ENCODE measurements at places on chromosomes 5 and 9.

DNA sequence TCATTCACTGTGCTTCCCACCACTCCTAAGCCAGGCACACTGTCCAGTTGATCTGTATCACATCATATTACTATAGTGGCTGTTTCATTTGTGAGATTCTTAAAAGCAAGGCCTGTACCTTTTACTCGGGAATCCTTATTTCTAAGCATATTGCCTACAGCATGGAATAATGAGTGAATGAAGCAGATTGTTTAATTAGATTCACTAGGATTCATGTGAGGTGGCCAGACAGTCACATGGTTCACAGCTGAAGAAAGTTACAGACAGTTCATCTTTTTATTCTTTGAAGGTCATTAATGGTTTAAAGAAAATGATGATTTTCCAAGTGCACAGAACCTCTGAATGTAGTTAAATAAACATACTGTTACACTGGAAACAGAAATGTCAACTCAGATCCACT, 24.3 kb upstream of the SEMA6A start:
- DNase-seq = no peak

DNA sequence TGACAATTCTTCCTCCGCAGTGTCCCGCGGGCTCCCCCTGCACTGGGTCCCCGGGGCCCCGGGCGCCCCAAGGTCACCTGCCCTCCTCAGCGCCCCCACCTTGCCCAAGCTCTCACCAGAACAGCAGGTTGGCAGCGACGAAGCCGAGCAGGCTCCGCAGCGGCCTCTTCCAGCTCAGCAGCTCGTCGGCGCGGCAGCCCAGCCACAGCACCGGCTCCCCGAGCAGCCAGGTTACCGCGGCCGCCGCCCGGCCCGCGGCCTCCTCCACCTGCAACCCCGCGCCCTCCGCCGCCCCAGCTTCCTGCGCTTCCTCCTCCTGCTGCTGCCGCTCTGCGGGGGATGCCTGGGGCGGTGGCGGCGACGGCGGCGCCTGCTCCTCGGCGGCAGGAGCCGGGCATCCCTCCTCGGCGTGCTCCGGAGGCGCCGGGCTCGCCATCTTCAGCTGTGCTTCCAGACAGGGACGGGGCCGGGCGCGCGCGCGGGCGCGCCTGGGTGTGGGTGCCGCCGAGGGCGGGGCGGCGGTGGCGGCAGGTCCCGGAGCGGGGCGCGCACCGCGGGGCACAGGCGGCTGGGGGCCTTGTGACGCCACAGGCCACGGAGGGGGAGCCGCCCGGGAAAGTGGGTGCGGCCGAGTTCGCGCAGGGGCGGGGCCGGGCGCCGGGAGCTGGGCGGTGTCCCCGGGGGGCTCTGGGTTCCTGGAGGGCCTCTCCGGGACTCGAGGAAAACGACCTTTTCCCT, at the start of gene RETREG1:
Gene RETREG1, minus strand, starts transcription at position 462 of the 738 bp plus-strand sequence. Its CDS starts 26 bp downstream, at position 436.
- peak; percentile 76 for DNase-seq

GRCh38 chr5:94209774-94210355, 408.5 kb downstream of the KIAA0825 start:
- no peak for DNase-seq

GRCh38 chr9:111599092-111599954, at the start of gene PTGR1:
PTGR1 (minus strand) TSS chr9:111599647; CDS start chr9:111597422, 2,225 bp downstream.
- no peak for DNase-seq

GRCh38 chr9:16245756-16246440, 624.6 kb downstream of the BNC2 start:
- DNase-seq = no peak

DNA sequence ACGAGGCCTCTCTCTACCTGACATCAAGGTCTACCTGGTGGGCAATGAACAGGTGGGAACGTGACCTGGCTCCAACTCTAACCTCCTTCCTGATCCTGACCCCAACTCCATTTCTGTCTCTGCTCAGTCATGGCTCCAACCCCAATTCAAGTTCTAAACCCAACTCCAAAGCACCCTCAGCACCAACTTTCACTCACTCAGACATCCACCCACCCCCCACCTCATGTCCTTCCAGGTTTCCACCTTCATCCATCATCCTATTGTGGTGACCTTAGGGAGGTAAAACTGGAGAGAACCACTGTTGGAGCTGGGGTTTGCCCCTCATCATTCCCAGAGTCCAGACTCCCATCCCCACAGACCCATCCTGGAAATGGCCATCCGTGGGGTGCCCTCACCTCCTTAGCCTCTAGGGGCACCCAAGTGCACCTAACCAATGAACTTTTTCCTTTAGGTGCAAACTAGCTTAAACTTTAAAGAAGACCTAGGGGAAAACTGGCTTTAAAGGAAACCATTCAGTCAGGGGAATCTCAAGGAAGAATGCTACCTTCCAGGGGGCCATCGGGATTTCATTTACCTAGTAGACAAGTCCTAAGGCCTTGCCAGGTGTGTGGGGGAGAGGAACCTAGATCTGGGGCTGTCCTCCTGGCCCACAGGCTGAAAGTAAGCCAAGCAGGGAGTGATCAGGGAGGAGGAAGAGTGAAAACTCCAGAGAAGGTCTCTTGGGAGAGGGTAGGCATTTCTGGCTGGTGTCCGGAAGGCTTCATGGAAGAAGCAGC, 11.3 kb downstream of the RGS14 start:
- DNase-seq = no peak

DNA sequence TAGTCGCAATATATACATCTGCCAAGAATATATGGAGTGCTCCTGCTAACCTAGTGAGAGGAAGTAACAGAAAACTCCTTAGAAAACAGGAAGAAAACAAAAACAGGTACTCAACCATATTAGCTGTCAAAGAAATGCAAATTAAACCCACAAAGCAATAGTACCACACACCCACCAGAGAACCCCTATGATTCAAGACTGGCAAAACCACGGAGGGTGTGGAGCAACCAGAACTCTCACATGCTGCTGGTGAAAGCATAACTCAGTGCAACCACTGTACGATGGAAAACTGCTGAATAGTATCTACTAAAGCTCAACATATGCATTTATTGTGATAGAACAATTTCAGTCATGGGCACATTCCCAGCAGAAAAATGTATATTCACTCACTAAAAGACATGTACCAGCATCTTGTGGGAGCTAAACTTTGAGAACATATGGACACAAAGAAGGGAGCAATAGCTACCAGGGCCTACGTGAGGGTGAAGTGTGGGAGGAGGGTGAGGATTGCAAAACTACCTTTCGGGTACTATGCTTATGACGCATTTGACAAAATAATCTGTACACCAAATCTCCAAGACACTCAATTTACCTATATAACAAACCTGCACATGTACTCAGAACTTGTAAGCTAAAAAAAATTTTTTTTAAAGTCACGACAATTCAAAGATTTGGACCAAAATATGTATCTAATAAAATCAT, 34.0 kb downstream of the PTPN3 start:
- DNase-seq = no peak

DNA sequence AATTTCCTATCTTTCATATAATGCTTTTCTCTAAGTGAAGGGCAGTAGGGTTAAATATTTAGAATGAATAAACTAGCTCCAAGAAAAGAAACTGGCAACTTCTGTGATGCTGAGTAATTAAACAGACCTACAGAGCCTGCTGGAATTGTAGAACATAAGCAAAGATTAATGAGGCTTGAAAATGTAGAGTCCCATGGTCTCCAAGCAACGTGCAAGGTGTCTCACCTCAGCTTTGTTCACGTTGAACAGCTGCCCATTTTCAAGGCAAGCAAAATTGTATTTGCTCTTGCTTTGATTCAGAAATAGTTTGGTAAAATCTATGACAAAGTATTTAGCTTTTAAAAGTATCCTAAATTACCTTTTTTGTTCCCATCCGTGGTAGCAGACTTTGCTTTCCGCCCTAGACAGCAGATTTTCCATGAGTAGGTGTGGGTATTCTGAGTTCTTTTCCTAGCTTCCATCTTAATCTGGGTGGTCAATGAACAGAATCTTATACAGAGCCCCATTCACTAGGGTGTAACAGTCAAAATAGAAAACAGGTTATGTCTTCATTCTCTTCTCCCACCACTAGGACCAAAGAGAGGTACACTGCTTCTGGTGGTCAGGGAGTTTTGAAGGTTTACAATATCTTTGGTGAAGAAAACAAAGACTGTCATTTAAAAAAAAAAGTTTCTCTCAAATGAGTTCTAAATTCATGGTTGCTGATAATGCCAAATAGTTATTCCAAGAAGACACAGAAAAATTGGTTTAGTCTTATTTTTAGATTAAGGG, 52.1 kb upstream of the TYRP1 start:
- no peak for DNase-seq

- no peak for DNase-seq
Observed at GRCh38 chr5:176379881-176380280, 8.5 kb downstream of the NOP16 start.

DNA sequence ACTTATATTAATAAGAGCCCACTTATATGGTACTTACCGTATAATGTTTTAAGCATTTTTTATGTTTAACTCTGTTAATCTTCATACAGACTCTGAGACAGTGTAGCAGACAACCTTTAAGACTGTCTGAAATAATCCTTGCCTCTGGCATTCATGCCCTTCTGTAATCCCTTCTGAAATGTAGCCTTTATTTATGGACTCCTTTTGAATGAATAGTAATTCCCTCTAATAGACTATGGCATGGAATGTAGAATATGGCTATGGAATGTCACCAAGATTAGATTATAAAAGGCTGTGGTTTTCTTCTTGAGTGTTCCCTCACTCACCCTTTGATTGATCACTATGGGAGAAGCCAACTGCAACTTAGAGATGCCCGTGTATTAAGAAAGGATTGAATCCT, 439.4 kb downstream of the SH3GL2 start:
- DNase-seq = no peak

GRCh38 chr5:81232464-81233079, 550 bp upstream of the CKMT2 start:
- no peak for DNase-seq

DNA sequence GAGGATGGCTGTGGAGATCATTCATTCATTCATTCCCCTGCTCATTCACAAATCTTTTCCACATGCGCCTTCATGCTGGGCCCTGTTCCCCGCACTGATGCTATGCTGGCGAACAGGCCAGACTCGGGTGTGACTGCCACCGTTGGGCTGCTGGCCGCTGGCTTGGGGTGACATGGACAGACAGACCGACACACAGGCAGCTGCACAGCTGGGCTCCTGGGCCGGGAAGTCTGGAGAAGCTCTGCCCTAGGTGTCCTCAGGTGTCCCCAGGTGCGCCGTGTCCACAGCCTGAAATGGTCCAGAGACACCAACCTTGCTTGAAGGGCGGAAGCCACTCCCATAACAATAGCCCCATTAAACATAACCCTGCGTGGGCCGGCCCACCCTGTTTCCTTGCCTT, 35.0 kb upstream of the BARHL1 start:
- DNase-seq = no peak

GRCh38 chr9:134575901-134576176, 65.8 kb upstream of the COL5A1 start:
- no peak for DNase-seq

DNA sequence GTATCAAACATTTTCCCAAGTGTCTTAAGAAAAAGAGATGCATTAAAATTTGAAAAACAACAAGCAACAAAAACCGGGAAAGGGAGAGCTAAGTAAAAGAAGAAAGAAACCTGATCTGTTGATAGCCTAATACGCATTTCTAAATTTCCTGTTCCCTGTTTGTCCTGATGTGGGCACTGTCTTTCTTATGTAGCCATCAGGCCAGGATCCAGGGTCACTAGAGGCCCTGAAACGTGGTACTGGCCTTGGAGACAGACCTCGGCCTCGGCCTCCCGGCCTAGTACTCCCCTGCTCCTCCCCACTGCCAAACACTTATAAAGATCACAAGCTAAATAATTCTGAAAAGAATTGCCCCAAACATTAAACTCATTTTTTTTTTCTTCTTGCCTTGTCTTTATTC, 547.2 kb downstream of the IRX1 start:
- DNase-seq = no peak

DNA sequence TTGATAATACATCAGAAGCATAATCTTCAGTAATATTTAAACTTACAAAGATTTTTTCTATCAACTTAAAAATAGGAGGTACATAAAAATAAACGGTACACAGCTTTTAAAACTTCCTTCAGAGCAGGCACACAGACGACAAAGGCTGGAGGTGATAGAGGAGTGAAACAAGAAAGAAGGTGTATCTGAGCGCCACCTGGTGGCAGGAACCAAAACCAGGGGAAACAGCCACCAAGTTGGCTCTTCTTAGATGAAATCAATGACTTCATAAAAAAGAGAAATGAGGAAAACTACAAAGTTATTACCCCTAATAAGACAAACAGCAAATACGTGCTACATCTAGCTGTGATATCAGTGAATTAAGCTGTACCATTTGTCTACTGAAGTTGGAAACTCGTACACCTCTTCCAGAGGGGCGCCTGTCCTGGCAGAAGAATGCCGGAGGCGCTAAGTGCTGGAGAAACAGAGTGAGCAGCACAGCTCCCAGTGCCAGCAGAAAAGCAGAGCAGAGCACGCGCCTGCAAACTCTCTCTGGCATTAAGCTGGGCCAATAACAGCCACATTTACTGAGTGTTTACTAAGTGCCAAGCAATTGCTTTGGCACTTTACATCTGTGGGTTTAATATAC, 85.9 kb downstream of the SETX start:
- peak; percentile 35 for DNase-seq

GRCh38 chr5:143168171-143168741, 235.2 kb downstream of the NR3C1 start:
- DNase-seq = no peak

DNA sequence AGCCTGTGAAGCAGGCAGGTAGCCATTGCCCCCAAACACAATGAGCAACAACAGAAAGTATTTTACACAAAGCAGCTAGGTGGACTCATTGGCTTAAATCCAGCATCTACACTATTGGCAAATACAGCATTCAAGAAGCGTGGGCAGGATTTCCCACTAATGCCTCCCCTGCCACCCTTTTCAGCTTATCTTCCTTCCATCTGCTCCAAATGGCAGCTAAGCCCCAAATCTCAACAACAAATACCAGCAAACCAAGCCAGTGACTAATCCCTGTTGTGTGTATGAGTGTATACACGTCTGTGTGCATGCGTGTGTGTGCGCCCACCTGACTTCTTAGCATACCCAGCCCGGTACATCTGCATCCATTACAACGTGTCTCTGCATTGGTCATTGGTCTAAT, 151.2 kb upstream of the WWC1 start:
- DNase-seq = no peak

- no peak for DNase-seq
Observed at GRCh38 chr5:36492984-36493654, 113.3 kb upstream of the SLC1A3 start.

Measured in effector memory CD4-positive, alpha-beta T cell (primary cell).